ENCODE measurements at places on chromosomes 7 and 10.

DNA sequence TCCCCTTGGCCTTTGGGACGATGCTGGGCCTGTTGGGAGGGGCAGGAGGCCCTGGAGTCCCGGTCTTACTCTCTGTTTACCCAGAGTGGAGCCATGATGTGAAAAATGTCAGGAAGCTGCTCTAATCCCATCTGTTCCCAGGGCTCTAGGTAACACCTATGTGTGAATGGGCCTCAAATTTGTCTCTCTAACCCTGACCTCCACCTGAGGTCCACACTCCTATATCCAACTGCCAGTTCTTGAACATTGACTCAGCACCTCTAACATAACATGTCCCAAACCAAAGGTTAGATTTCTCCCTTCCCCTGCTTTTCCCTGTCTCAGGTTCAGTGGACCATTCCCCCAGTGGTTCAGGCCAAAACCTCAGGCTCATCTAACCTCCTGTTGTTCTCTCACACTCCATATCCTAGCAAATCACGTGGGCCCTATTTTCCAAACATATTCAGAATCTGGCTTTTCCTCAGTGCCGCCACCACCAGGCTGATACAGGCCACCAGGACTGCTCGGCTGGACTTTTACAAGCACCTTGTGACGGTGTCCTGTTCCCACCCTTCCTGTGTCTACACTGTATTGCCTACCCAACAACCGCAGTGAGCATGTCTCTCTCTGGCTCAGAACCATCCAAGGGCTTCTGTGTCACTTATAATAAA, 130.6 kb downstream of the ATXN7L1 start:
- DNase-seq: no peak

DNA sequence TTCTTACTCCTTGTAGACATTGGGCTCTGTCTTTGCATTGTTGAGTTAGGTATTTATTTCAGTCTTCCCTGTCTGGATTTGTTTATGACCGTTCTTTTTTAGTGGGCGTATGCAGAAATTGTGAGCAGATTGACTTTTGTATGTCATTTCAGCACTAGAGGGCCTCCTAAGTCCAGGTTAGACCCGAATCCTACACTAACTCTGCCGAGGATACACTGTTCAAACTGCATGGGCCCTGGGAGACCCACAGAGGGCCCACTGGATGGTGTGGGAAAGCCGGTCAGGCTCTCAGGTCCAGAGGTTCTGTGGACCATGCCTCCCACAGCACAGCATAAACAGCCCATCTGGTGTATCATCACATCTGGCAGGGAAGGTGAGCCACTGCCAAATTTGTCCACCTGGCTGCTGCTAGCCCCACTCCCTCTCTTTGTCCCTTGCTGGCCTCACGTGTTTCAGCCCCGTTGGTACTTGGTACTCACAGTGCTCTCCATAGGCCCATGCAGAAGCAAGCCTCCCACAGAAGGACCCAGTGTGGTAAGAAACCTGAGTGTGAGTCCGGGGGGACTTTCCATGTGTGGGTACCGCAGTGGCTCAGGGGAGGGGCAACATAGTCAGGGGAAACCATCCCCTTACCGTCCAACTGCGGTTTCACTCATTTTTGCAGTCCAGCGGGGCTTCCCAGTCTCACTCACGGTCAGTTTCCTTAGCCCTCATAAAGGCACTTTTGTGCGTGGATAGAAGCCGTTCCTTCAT, 112.8 kb downstream of the APBB1IP start:
- DNase-seq: no peak

GRCh38 chr10:13973742-13974141, 357.0 kb downstream of the FRMD4A start:
- no peak for DNase-seq

DNA sequence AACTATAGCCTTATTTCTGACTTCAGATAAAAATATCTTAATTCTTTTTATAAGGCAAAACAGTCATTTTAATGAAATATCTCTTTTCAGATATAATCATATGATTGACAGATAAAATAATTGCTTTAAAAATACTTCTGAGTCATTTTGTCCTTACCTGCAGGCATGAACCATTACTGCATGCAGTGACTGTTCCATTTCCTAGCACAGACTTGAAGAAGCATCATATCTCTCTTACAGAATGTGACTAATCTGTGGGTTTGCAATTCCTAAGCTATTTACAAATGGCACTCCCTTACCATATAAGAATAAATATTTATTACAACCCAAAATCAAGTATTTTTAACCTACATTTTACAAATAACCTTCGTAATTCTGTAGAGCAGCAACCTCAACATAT, 120.7 kb downstream of the SRPK2 start:
- DNase-seq: no peak

DNA sequence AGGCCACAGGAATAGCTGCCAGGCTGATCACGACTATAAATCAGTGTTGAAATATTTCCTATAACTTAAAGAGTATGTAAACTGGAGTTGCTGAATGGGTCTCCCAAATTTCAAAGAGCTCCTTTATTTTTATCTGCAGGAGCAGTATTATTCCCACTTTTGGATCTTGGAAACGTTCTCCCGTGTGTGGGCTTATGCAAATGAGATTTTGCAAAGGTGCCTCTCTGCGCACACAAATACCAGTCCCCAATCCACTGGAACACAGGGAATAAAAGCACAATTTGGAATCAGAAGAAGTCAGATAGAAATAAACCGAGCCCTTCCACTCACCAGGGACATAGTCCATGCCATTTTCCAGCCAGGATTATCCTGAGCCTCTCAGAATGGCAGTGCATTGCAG, 350.2 kb upstream of the CELF2 start:
- no peak for DNase-seq

GRCh38 chr7:152340161-152340560, 95.6 kb downstream of the KMT2C start:
- no peak for DNase-seq

GRCh38 chr10:104925232-104925851, 284.3 kb downstream of the SORCS3 start:
- no peak for DNase-seq

- no peak for DNase-seq
Observed at GRCh38 chr10:113047605-113047962, 97.5 kb downstream of the TCF7L2 start.

- no peak for DNase-seq
Observed at GRCh38 chr10:118968482-118968881, 61.0 kb upstream of the NANOS1 start.

GRCh38 chr7:27972276-27972675, 208.3 kb downstream of the JAZF1 start:
- no peak for DNase-seq

- no peak for DNase-seq
Observed at GRCh38 chr10:124339119-124340032, 79.3 kb downstream of the OAT start.

GRCh38 chr7:138982204-138982623, 1.0 kb upstream of the KIAA1549 start:
- no peak for DNase-seq

- DNase-seq: no peak
Observed at GRCh38 chr7:40310258-40310657, 175.5 kb downstream of the SUGCT start.

- no peak for DNase-seq
Observed at GRCh38 chr7:15544050-15544449, 17.8 kb downstream of the AGMO start.

DNA sequence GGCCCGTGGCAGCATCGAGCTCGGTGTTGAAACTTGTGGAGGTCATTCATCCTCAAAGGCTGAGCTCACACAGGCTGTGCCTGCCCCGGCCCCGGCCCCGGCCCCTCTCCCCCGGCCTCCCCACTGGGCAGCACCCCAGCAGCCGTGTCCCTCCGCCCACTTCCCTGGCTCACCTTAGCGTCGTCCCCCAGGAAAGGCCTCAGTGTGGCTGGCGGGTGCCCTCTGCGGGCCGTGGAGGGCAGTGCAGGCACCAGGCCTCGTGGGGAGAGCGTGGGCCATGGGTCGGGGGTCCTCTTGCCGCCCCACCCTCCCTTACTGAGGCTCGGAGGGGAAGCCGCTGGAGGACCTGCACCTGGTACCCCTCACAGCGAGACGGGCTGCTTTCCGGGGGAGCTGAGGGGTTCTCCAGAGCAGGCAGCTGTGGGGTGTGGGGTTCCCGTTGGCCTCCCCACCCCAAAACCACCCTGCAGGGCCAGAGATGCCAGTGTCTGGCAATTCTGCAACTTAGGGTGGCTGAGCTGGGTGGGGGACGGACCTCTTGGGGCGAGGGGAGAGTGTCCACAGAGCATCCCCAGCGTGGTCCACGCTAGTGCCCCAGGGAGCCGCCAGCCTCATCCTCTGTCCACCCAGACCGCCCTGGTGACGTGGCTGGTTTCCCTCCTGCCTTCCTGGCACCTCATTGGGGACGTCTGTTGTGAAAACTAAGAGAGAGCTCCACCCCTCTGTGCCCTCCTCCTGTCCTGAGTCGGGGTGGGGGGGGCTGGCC, 44.2 kb upstream of the DPYSL4 start:
- DNase-seq: no peak

DNA sequence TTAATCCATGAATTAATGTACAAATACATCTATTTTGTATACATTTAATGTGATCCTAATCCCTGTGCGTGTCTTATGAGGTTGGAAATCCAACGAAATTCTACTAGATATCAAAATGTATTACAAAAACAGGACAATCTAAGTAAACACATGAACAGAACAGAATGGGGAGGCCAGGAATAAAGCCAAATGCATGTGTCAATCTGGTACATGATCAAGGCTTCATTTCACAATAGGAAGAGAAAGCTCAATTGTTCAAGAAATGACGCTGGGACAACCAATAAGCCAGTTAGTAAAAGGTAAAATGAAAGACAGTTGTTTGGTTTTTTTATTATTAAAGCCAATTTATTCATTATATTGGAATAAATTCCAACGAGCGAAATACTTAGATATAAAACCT, 83.0 kb downstream of the COL13A1 start:
- no peak for DNase-seq

GRCh38 chr7:155818154-155818819, 6.0 kb upstream of the SHH start:
- no peak for DNase-seq

- DNase-seq: no peak
Observed at GRCh38 chr7:20030417-20030816, 186.8 kb downstream of the MACC1 start.

- DNase-seq: no peak
Observed at GRCh38 chr7:158299607-158300006, 288.0 kb downstream of the PTPRN2 start.

GRCh38 chr10:13503745-13504463, 24.9 kb downstream of the BEND7 start:
- no peak for DNase-seq

DNA sequence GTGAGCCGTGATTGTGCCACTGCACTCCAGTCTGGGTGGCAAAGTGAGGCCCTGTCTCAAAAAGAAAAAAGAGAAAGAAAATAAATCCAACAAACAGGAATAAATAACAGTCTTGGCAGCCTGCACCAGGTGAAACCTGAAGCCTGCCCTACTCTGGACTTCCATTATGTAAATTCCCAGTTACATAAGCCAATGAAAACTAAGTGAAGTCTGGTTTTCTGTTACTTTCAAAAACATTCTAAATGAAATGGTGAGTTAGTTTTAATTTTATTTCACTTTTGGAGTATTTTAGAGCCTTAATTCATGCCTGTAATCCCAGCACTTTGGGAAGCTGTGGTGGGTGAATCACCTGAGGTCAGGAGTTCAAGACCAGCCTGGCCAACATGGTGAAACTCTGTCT, 22.5 kb upstream of the HIBADH start:
- DNase-seq: no peak

DNA sequence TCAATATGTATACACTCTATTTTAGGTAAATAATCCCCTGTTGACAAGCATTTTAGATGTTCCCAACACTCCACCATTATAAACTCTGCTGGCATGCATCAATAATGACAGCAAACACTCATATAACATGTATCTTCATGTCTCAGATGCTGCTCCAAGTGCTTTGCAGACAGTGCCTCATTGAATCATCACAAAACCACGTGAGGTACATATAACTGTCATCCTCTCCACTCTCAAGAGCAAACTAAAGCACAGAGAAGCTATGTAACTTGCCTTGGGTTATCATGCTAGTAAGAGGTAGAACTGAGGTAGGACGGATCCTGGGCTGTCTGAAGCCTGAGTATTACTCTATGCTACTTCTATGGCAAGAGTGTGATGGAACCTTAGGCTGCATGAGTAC, 72.5 kb upstream of the GSDME start:
- DNase-seq: no peak

DNA sequence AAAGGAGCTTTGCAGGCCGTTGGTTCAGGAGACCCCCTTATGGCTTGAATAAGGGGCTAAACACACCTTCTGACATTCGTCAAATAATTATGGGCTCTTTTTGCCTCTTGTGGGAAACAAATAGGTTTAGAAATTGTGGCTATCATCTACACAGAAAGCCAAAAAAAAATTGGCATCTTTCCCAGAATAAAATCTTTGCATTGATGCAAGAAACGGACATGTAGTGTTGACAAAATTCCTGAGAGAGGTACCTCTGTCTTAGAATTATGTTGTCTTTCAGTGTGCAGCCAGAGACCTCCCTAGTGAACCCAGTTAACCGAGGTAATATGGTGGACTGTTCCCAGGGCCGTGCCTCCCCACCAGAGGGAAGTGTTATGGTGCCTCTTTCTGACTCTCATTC, 283.9 kb downstream of the SDHAF3 start:
- no peak for DNase-seq

DNA sequence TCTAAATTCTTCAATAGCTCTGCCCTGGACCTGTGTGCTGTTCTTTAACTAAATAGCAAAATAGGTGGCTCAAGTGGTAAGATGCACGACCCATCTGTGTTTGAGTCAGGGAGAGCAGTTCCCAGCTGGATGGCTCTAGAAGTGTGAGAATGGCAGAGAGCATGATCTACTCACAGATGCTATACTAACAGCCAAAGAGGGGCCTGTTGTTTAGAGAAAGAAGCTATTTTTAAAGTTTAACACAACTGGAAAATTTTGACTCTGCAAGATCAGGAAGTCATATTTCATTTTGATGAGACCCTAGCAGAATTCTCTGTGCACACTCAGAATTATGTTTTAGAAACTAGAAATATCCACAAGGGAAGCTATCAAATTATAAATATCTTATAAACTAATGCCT, 87.4 kb upstream of the PIP4K2A start:
- DNase-seq: no peak

DNA sequence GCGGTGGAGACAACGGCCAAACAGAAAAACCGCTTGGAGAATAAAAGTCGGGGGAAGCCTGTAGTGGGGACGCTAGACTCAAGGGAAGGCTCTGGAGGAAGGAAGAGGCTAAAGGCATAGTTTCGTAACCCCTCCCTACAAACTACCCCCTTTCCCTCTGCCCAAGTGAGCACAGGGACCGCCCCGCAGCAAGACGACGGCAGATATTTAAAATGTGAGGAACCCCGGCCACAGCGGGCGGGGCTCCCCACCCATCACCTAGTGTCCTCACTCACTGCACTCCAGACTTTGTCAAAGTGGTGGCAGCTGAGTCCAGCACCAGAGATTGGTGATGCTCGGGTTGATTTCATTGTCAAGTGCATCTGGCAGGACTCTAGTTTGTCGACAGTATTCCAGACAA, 69.1 kb downstream of the PRKAG2 start:
- no peak for DNase-seq

GRCh38 chr7:208130-208673, 15.8 kb downstream of the FAM20C start:
- DNase-seq: no peak

Data from hypothalamus (tissue), 51 donors.